ENCODE measurements at places on chromosomes 5 and 9.
A peak's percentile ranks its signal among the peaks of the same experiment; 100 is the strongest.

GRCh38 chr9:89814340-89815040 is 209.7 kb downstream of the GADD45G start:
- no peak for DNase-seq

DNA sequence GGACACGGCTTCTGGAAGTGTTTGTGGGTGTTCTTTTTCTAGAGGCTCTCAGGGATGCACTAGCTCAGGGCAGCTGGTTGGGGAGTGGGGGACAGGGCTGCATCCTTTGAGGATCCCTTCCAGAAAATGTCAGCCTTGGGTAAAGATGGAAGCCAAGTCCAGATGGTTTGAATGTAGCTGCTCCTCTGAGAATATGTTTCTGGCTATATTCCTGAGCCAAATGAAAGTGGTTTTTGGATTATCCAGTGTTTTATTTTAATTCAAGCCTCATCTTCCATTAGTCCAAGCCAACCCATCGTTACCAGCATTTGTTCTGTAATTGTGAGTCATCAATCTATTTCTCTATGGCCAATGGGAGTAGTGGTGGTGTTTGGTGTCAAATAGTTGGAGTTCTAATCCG is 70.4 kb downstream of the SPRY4 start:
- DNase-seq = no peak

DNA sequence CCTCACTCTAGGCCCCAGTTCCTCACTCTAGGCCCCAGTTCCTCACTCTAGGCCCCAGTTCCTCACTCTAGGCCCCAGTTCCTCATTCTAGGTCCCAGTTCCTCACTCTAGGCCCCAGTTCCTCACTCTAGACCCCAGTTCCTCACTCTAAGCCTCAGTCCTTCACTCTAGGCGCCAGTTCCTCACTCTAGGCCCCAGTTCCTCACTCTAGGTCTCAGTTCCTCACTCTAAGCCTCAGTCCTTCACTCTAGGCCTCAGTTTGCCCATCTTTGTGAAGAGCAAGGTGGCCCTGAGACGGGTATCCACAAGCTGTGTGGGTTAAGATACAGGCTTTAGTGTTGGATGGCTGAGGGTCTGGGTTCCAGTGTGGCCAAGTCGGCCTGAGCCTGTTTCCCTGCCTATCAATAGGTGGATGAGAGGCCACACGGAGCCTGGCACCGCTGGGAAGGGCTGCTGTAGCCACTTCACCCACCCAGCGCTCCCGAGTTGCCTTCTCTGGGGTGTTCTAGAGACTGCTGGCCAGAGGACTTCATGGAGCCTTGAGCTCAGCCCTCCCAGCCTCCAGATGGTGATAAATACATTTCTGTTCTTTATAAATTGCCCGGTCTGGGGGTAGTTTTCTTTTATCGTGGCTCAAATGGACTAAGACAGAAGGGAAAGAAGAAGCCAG is 150.2 kb downstream of the RXRA start:
- DNase-seq = no peak

DNA sequence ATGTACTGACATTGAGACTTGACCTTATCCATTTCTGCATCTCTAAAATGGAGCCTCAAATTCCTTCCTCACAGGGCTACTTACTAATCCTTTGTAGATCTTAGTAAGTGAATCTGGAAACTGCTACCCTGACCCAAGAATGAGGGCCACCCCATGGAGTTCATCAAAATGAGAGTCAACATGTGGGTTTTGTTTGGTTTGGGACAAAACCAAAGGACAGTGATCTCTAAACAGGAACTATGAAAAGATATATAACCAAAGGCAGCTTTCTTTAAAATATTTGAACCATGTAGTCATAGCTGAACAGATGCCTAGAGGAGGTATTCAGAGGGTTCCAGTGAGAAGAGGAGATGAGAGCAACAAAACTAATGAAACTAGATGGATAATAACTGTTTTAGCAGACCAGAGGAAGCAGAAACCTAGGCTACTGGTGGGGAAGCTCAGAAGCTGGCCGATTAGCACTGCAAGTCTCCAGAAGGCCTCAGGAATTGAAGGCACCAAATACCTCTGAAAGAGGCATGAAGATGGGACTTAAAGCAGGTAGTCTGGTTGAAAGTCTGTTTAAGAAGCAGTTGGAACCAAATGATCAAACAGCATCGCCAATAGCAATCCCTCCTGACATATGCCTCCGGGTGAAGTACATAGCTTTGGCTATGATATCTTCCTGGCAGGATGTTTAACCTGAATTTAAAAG is 45.8 kb downstream of the THOC3 start:
- DNase-seq = no peak

- no peak for DNase-seq
Measured at GRCh38 chr5:181215997-181216989, 6.8 kb upstream of the TRIM41 start.

GRCh38 chr9:108606401-108606800 is 249.4 kb downstream of the ACTL7B start:
- no peak for DNase-seq

DNA sequence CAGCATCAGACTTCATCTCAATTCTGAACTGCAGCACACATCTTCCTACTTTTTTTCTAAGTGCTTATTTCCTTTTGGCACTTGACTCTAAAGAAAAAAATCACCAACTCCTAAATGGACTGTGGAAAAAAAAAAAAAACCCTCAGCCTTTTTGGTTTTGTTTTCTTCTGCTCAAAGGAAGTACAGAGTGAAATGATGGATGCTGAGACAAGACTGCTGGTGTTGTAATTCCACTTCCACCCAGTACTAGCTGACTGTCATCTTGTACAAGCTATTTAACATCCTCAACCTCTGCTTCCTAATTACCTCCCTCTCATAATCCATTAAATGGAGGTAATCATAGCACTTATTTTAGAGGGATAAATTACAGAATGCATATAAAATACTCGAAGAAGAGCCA is 171.5 kb upstream of the GNA14 start:
- no peak for DNase-seq

- DNase-seq = no peak
Measured at GRCh38 chr9:126708178-126708577, 94.5 kb downstream of the LMX1B start.

DNA sequence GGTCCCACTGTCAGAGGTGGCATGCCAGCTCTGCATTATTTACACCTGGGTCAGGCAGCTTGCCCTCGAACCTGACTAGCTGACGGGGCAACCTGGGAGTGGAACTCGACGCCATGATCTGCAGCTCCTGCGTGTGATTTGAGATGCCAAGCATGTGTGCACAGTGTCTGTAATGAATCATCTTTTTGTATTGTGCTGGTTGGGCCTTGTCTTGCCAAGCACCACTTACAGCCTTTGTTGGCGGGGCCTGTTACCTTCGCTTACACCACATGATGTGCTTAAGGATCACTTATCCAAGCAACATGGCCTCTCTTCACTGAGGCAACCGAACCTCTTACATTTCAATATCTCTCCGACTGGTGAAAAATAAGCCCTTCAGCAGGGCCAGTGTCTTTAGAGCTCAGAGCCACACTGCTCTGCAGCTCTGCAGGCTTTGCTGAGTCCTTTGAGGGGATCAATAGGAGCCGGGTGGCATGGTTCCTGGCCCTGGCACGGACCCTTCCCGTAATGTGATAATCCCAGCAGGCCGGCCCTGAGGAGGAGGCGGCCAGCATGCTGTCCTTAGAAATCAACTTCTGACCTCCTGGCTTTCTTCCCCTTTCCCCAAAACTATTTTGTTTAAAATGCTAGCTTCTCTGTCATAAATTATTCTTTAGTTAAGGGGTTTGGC is 297.7 kb upstream of the CD180 start:
- peak; percentile 57 for DNase-seq

GRCh38 chr5:179969110-179969509 is 61.4 kb upstream of the TBC1D9B start:
- no peak for DNase-seq

- DNase-seq = no peak
Measured at GRCh38 chr9:105673850-105674387, 11.7 kb downstream of the TAL2 start.

- DNase-seq = no peak
Measured at GRCh38 chr9:20023961-20024571, 235.2 kb upstream of the SLC24A2 start.

DNA sequence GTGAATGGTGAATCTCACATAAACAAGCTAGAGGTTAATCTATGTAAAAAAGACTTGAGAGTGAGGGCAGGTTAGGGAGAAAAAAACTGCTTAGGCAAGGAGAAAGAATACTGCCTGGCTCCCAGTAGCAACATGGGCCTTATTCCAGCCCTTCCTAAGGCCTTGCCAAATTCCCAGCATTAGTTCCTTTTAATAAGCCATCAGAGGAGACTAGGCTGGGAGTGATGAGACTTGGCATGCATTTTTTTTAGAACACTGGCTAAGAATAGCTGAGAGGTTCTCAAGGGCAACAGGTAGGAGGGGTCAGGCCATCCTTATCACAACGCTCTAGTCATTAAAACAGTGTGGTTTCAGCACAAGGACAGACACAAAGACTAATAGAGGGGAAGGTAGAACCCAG is 20.9 kb upstream of the ZBTB43 start:
- no peak for DNase-seq

DNA sequence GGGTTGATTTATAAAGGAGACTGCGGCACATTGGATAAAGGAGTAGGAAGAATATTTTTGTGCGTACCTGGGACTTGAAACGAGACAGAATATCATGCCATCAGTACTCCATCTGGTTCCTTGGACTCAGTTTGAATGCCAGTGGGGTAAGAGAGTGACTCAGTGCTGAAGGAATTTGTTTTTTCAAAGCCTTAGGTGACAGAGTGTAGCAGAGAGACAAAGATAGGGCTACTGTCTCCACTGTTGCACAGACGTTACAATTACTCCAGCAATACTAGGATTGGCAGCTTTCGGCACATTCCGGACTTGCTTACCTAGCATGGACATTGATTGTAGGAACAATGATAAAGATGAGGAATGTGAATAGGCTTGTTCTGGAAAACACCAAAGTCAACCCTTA is 250.7 kb downstream of the KCTD16 start:
- DNase-seq = no peak

DNA sequence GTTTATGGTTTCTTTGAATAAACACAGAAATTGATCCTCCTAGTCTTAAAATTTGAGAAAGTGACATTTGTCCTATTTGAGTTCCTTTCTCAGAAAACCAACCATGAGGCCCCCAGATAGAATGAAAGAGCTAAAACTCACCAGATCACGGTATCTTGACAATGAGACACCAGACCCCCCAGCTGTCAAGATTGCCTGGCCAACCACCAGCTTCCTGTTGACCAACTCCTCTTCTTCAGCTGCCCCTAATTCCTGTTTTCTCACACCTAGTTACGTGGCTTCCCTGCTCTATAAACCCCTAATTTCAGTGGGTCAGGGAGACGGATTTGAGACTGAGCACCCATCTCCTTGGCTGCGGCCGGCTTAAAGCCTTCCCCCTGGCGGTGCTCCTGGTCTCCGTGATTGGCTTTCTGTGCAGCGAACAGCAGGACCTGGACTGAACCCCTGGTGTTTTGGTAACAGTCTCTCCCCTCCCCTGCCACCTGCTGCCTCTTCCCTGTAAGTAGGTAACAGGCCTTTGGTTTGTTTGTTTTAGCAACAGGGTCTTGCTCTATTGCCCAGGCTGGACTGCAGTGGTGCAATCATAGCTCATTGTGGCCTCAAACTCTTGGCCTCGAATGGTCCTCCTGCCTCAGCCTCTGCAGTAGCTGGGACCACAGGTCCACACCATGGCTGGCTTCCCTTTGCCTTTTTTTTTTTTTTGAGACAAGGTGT is 4.8 kb upstream of the ENTPD2 start:
- no peak for DNase-seq

GRCh38 chr5:32785611-32786254 is 74.6 kb downstream of the NPR3 start:
- DNase-seq = no peak

DNA sequence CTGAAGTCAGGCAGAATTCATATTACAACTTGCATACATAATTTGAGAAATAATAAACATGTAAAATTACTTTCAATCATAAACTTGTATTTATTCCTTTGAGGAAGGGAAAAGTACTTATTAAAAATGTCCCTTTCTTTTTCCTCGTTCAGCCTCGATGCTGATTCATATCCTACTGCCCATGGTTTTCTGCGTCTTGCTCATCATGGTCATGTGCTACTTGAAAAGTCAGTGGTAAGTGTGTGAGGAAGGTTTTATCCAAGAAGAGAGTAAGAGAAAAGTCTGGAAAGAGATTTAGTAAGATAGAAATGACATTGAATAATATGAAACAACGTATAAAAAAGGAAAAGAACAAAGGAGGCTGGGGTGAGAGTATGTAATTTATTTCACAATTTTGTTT is 85.9 kb downstream of the OSMR start:
- DNase-seq = no peak

DNA sequence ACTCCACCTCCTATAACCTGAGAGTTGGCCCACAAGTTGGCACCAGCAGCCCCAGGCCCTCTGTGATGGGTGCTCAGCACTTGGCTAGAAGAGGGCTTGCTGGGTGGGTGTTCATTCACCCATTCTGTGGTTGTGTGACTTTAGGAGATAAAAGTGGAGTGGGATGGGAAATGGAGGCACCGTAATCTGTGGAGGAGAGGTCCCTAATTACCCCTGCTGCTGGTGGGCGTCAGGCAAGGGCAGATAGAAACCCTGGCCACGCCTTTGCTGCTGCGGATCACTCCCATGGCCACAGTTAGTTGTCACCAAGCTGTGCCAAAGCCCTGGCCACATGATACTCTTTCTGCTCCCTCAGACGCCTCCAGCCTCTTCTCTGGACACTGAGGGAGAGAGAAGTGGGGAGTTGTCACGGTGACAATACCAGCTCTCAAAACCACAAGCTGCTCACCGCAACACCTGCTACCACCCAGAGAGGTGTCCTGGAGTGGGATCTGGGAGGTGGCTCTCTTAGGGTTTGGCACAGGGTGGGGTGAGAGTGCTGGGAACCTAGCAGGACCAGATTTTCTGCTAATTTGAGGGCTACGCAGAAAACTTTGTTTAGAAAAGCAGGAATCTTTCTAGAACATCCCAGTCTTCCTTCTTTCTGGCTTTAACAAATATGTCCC is 12.0 kb upstream of the NEUROG1 start:
- DNase-seq = no peak

DNA sequence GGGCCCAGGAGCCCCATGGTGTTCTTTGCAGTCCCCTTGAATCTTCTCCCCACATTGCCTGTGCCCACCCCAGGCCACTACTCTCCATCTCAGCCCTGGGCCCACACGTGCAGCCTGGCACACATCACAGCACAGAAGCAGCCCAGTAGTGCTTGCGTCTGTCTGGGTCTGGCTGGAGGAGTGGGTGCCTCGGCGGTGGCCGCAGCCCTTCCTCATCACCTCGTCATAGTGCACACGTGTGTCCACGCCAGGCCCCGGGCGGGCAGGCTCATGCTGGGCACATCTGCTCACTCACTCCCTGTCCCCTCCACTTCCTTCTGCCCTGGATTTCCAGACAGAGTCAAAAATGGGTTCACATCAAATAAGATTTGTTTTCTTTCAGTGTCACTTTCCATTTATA is 33.3 kb downstream of the FGF1 start:
- DNase-seq = no peak

GRCh38 chr9:129458155-129458661 is 162.7 kb downstream of the C9orf50 start:
- no peak for DNase-seq

DNA sequence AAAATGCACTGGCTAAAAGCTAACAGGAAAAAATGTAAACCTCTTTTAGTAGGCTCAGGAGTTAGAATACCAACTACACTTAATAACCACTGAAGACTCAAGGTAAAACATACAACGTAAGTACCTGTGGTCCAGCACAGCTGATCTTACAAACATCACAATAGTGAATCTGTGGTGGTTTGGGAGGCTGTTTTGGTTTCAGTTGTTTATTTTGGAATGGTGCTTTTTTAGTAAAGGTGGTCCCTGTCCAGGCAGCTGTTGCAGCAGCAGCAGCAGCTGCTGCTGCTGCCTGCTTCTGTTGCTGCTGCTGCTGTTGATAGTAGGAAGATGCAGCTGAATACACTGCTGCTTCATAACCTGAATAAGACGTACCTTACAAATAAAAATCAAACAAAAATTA is 37.9 kb downstream of the ZFR start:
- no peak for DNase-seq
